T-helper 2 cell (primary cell): ENCODE measurements at places on chromosomes 11 and 22.

DNA sequence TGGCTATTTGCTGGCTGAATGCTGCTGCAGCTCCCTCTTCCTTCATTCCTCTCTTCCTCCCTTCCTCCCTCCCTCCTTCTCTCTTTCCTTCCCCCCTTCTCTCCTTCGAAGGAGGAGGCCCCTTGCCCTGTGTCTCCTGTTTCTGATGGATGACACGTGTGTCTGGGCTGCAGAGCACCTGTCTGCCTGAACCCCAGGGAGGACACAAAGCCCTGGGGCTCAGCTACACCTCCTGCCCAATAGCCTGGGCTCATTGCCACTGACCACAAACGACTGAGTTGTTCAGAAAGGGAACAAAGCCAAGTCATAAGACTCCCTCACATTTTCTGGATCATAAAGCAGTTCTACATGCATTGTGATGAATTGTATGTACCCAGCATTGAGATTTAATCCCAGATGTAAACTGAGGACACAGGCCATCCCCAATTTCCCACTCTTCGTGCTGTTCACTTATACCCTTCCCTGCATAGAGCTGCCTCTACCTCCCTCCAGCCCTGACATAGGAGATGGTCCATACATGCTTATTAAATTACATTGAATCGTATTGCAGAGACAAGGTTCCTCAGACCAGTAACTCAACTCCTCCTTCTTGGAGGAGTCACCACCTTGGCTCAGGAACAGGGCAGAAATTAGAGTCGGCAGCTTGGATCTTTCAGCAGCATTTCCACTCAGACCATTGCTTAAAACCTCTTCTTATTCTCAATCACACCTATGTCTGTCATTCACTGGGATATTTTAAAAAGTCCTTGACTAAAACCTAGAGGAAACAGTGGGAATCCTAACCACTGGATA, 1.2 kb downstream of the CSRP3 start:
- DNase-seq: no peak

DNA sequence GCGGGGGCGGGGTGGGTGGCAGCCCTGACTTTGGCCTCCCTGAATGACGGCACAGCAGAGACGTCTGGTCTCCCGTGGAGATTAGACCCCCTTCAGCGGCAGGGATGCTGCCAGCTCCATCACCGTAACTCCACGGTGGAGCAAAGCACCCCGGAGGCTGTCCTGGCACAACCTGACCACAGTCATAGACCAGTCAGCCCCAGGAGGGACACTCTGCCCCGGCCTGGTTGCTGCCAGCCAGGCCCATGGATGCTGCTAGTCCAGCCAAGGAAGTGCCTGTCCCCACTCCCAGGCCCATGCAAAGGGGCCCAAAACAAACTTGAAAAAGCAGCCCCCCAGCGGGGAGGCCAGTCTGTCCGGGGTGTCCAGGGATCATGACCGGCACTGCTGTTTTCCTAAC, 11.5 kb upstream of the ANO1 start:
- no peak for DNase-seq

GRCh38 chr22:48268293-48268692, 1505.8 kb downstream of the TBC1D22A start:
- DNase-seq: no peak

DNA sequence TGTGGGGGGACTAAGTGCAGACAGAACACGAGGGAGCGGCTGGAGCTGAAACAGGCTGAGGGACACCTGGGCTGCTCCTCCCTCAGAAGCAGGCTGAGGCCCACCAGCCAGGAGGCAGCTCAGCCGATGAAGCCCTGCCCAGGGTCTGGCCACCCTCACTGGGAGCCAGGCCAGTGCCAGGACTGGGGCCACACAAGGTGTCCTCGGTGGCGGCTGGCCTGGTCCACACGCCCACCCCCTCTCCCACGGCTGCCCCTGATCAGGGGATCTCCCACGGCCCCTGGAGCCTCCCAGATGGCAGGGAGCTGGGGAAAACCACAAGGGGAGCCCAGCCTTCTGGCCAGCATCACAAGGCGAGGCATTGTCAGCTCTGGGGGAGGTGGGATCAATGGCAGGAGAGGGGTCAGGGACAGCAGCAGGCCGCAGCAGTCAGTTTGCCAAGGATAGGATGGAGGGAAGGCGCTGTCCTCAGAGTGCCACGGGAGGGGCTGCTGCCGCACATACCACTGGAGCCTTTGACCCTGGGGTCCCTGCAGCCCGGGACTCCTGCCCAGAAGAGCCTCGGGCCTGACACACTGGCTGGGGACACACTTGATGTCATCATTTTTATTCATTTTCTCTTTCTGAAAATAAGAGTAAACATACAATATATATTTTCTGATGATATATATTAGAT, 11.7 kb upstream of the RASL10A start:
- DNase-seq: no peak

DNA sequence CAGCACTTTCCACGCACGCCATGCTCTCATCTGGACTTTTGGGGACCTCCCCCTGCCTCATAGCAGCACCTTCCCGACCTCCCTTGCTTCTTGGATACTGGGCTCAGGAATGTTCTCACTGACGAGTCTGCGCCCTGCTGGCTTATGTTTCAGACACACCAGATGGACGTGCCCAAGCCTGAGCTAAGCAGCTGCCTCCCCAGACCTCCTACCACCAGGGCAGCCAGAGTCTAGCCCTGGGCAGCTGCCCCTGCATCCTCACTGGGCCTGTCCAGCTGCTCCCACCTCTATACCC, 13.2 kb upstream of the RGL4 start:
- no peak for DNase-seq

GRCh38 chr11:128424851-128425285, 162.5 kb downstream of the ETS1 start:
- no peak for DNase-seq

- no peak for DNase-seq
These were observed 14.3 kb downstream of the TP53AIP1 start for GRCh38 chr11:128928400-128928799.
